ENCODE measurements at places on chromosomes 11 and 22.

DNA sequence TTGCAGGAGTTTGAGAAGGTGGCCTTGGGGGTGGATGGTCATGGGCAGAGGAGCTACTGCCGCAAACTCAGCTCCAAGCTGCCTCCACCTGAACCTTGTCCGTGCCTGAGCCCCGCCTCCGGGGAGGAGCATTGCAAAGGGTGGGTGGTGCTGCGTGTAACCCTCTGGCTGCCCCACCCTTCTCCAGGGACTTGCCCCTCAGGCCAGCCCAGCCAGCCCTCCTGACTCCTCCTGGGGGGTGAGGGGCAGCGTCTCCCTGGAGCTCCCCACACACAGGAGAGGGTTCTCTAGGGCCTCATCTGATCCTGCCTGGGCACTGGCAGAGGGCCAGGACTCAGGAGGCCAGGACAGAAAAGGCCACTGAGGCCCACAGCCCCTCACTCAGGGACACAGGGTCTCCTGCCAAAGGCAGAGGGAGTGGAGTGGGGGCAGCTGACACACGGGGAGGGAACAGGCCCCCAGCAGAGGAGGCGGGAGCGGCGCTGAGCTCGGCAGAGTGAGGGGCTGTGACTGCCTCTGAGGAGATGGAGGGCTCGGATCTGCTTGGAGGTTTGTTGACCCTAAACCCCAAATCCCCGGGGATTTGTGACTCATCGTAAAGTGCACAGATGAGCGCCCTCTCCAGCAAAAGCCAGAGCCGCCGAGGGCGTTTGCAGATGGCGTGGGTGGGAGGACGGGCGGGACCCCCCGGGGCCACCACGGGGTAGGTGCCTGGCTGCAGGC is 12.8 kb downstream of the BRSK2 start:
- DNase-seq = no peak

DNA sequence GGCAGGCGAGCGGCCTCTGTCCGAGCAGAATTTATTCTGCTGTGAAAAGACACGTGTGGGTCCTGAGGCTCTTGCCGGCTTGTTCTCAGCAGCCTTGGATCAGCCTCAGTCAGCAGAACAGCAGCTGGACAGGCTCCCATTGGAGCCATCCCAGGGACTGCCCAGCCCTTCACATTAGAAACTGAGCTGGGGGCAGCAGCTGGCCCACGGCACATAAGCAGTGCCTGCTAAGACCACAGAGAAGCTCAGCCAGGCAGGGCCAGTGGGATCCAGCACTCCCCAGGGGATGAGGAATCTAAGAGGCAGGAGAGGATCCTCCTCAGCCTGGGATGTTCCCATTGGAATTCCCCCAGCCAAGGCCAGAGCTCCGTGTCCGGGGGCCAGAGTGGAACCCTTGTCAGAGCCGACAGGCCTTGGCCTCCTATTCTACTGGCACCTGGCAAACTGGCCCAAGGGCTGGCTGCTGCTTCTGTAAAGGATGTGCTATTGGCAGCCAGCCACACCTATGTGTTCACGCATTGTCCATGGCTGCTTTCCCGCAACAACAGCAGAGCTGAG is 18.2 kb downstream of the RTN4R start:
- no peak for DNase-seq

- DNase-seq = no peak
Measured at GRCh38 chr11:68649851-68650555, 34.3 kb upstream of the GAL start.

DNA sequence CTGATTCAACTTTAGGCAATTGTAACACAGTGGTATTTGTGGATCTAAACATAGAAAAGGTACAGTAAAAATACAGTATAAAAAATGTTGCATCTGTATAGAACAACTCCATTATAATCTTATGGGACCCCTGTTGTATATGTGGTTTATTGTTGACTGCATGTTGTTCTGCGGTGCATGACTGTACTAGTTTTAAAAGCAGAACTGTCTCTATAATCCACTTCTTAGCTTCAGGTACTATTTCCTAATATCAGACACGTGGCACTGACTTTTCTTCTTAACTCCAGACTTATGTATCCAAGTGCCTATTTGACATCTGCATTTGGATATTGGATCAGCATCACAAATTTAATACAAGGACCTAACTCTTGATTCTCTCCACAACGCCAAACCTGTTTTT is 41.1 kb downstream of the PACS1 start:
- DNase-seq = no peak

- no peak for DNase-seq
Measured at GRCh38 chr11:3123761-3124733, 41.1 kb downstream of the OSBPL5 start.

DNA sequence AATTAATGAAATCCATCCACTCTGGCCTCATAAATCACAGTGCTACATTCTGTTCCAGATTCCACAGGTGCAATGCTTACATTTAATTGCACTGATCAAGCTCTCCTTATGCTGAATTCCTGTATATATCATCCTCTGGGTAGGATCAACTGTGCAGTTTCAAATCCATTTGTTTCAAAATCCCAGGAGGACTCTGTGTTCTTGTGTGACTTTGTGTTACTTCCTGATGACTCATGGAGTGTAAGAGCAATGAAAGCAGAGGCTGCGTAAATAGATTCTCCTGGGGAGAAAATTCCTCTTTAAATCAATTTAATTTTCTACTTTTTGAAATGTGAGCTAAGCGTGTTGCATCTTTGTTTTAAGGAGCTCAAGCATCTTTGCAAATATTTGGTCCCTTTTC is 752.7 kb downstream of the METTL15 start:
- DNase-seq = no peak

DNA sequence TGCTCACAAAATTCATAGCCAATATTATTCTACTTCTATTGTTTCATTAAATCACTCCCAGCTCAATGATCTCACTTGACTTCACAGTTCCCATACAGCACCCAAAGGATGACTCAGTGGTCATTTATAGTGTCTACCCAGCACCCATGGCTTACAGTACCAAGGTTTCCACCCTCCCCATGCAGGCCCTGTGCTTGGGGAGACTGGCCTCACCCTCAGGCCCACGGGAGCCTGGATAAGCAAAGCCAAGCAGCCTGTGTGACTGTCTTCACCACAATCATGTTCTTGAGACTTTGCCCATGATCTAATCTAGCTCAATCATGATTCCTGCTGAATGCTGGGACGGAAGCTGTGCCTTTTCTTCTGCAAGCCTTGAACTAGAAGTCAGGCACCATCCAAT is 97.6 kb downstream of the SLC36A4 start:
- no peak for DNase-seq

GRCh38 chr11:71170624-71171423 is 81.6 kb downstream of the SHANK2 start:
- DNase-seq = no peak

- no peak for DNase-seq
Measured at GRCh38 chr11:15779518-15779917, 576.8 kb downstream of the SOX6 start.

DNA sequence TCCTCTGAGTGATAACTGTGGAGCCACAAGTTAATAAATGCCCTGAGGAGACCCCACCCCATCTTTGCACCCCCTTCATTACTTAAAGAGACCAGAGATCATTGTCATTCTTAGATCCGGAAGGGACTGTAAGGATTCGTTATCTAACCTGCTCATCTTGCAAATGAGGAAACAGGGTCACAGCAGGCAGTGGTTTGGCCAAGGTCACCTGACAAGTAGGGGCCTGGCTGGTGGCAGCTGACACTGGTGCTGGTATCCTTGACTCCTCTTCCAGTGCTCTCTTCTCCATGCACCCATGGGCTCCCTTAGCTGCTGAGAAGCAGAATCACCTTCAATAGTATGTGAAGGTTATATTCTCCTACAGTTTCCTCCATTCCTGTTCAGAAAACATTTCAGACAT is 151.6 kb downstream of the GRIK4 start:
- DNase-seq = no peak

DNA sequence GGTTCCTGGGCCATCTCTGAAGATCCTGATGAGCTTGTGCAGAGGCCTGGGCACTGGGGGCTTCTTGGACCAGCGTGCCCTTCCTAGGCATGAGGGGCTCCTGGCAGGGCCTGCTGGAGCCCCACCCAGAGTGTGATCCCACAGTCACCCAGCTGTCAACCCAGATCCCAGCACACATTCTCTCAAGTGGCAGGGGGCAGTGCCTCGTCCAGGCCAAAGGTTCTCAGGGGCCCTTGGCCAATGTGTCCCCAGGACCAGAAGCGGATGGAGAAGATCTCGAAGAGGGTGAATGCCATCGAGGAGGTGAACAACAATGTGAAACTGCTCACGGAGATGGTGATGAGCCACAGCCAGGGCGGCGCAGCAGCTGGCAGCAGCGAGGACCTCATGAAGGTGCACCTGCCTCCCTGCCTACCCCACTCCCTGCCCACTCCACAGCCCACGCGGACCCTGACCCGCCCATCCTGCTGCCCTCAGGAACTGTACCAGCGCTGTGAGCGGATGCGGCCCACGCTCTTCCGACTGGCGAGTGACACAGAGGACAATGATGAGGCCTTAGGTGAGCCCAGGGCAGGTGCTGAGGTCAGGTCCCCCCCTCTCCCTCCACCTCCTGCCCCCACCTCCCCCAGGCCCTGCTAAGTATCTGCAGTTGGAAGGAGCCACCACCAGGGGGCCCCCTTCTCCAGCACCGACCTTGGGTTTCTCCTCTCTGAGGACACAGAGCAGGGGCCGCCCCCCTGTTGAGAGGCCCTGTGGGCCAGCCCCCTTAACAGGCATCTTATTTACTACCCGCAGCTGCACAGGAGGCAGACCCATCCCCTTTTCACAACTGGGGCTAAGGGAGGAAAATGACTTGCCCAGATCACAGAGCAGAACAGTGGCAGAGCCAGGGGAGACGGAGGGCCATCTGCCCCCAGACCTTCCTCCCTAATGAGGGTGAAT is 14.7 kb downstream of the GGA1 start:
- DNase-seq = peak; percentile 54

- no peak for DNase-seq
Measured at GRCh38 chr22:38494939-38495338, 11.2 kb downstream of the DDX17 start.

GRCh38 chr11:71498091-71498490 is 29.0 kb upstream of the KRTAP5-7 start:
- no peak for DNase-seq

GRCh38 chr11:72831521-72832300 is 17.5 kb downstream of the ATG16L2 start:
- DNase-seq = peak; percentile 86

DNA sequence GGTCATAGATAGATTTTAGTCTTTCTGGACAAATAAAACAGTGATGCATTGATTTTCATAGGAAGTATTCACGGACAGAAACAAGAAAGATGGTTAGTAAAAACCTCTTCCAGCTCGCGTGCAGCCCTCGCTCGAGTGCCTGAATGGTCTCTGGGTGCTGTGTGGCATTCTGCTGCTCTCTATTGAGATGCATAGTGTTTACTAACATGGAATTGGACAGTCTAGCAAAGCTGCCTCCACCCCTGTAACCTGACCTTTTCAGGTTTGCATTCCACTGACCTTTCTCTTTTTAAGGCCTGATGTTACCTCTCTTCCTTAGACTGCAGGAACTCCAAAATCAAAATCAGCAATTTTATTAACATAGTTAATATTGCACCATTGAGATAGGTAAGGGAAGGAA is 643.4 kb downstream of the JRKL start:
- no peak for DNase-seq

GRCh38 chr22:44259366-44260215 is 53.2 kb downstream of the SHISAL1 start:
- DNase-seq = no peak

GRCh38 chr11:8760896-8761295 is 78.3 kb downstream of the RPL27A start:
- DNase-seq = peak; percentile 32

DNA sequence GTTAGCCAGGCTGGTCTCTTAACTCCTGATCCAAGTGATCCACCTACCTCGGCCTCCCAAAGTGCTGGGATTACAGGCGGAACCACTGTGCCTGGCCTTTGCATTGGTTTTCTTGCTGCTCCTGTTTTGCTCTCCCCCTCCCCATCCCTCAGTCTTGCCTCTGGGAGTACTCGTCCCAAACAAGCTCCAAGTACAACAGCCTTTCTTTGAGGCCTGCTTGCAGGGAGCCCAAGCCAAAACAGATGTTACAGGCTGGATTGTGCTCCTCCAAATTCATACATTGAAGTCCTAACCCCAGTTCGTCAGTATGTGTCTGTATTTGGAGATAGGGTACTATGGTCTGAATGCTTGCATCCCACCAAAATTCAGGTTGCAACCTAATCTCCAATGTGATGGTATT is 8.6 kb downstream of the IGLL1 start:
- DNase-seq = no peak

- no peak for DNase-seq
Measured at GRCh38 chr22:39575552-39575825, 4.9 kb downstream of the CACNA1I start.

DNA sequence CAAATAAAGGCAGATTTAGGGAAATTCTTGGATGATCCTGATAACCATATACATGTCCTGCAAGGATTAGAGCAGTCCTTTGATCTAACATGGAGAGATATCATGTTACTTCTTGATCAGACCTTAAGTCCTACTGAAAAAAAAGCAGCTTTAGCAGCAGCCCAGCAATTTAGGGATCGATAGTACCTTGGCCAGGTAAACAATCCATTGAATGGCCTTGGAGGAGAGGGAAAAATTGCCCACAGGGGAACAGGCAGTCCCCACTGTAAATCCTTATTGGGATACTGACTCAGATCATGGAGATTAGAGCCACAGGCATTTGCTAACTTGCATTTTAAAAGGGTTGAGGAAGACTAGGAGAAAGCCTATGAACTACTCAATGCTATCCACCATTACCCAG is 47.8 kb downstream of the PRSS23 start:
- DNase-seq = no peak

- DNase-seq = no peak
Measured at GRCh38 chr11:16607675-16608644, 130.5 kb upstream of the C11orf58 start.

DNA sequence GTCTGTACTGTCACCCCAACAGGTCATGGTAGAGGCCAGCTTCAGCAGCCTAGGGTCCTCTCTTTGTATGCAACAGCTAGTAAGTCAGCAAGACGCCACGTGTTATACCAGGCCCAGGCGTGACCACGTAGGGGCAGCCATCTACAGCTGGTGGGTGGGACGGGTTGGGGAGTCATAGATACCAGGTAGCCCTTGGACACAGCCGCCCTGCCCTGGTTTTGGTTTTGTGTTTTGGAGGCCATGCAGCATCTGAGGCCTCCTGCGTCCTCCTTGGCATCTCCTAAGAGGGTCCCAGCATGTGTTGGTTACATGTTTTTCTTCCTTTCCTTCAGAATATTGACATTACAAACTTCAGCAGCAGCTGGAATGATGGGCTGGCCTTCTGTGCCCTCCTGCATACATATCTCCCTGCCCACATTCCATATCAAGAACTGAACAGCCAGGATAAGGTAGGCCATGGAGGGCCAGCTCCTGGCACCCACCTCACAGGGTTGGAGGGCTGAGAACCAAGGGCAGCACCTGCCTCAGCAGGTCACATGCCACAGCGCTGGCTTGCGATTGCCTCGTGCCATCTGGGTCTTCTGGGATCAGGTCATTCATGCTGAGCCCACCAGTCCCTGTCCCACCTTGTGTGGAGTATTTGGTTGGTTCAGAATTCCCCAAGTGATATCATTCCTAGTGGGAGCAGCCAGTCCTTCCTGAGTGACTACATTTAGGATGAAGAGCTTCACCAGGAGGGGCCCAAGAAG is 16.0 kb upstream of the ADORA2A start:
- no peak for DNase-seq

- peak; percentile 40 for DNase-seq
Measured at GRCh38 chr22:42909363-42910058, 52.4 kb upstream of the ARFGAP3 start.
